NCI-H1092 (cell line): ENCODE measurements at places on chromosomes 4 and X.
A peak's percentile ranks its signal among the peaks of the same experiment; 100 is the strongest.

- DNase-seq = no peak
These were observed 94.8 kb downstream of the ADGRL3 start for GRCh38 chr4:61294936-61295335.

DNA sequence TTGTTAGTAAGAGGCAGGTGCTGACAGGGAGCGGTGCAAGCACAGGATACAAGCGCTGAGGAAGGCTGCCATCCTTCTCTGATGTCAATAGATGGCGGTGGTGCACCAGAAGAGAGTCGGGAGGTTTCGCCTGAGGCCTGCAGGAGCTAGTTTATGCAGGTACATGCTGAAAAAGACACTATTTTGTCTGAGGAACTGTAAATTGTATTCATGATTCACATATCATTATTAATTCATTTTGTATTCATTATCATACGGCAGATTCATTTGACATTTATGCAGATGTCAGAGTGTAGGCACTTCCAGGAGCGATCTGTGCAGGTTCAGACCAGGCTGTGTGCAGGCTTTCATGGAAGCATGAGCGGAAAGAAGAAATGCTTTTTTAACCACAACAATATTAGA is 824.0 kb downstream of the STIM2 start:
- DNase-seq = peak; percentile 35

- no peak for DNase-seq
These were observed 22.6 kb downstream of the MND1 start for GRCh38 chr4:153367092-153367491.

DNA sequence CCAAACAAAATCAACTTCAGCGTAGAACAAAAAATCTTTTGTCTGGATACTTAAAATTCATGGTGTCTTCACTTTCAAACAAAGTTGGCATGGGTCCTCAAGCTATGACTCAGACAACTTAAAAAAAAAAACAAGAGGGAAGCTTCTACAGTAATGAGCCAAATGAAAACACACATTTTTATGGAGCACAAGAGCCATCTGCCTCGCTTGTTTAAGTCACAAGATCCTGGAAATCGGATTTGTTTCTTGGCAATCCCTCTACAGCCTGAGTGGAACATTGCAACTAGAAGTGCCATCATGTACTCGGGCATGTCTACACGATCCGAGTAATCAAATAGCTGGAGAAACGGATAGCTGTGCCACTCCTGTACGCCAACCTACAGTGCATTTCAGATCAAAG is 22.6 kb downstream of the LAMP2 start:
- DNase-seq = no peak

DNA sequence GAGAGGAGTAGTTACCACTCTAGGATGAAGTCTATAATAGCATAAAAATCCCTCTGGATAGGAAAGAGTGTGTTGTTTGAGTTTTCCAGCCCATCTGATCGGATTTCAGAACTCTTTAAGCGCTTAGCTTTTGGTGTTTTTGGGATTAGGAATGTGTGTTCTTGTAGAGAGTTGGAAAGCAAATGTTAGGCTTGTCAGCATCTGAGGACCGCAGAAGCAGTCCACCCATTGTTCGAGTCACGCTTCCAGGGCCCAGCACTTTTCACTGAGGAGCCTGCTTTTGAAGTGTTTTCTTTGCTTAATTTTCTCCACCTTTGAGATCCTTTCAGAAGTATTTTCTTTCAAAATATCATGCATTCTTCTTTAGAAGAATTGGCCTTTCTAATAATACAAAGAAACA is 306.2 kb downstream of the TENM3 start:
- no peak for DNase-seq

DNA sequence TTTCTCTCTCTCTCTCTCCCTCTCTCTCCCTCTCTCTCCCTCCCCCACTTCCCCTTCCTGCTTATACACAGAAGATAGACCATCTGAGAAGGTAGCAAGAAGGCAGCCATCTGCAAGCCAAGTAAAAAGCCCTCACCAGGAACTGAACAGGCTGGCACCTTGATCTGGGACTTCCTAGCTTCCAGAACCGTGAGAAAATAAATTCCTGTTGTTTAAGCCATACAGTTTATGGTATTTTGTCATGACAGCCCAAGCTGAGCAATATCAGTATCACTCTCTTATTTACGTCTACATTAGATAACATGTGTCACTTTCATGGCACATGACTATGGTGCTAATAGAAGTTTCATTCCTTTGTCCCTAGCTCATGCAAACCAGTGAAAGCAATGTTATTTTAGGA is 581.1 kb downstream of the INPP4B start:
- no peak for DNase-seq

GRCh38 chrX:37686996-37687395 is 1.4 kb downstream of the XK start:
- no peak for DNase-seq

GRCh38 chr4:52431410-52431809 is 227.7 kb downstream of the USP46 start:
- DNase-seq = no peak

DNA sequence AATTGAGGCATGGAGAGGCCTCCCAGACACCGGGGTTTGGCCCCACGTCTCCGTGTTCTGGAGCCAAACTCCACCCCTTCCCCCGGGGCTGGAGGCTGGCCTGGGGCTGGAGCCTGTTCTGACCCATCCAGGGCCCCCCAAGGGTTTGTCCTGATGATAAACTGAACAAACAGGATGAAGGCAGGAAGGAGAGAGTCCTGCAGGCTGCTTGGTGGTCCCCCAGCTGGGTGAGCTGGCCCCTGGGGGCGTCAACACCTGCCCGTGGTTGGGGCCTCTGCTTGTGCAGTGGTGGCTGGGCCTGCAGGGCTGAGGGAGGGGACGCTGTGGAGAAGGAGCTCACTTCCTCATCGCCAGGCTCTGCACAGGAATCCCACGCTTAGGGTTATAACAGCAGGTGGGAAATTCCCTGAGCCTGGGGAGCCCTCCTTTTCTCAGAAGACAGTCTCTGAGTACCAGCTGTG is 2.3 kb downstream of the SH3TC1 start:
- no peak for DNase-seq

DNA sequence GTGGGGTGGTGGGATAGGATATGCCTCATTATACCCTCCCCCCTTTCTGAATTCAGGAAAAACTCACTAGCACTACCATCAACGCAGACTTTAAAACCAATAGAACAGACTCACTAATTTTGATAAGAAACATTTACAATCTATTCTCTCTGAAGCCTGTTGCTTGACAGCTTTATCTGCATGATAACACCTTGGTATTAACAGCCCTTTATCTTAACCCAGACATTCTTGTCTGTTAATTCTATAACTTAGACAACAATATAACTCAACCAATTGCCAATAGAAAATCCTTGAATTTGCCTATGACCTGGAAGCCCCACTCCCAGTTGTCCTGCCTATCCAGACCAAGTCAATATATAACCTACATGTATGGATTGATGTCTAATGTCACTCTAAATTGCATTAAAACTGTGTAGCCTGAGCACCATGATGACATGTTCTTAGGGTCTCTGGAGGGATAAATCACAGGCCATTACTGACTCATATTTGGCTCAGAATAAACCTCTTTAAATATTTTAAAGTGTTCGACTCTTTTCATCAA is 1.5 kb upstream of the UGT2A3 start:
- no peak for DNase-seq

DNA sequence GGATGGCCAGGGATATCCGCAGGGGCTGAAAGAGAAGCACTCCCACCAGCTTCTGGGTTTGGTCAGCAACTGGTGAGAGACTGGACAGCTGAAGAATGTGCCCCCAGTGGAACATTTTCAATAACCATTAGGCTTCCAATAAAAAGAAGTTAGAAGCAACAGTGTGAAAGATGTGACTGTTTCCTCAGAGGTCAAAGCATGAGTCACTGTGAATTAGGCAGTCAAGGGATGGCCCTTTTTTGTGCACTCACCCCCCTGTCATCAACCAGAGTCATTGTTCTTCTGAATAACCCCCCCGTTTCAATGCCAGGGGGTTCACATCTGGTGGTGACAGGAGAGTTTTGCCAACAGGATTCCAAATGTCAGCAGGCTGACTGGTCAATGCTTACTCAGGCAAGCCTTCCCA is 74.6 kb upstream of the SH3RF1 start:
- no peak for DNase-seq

DNA sequence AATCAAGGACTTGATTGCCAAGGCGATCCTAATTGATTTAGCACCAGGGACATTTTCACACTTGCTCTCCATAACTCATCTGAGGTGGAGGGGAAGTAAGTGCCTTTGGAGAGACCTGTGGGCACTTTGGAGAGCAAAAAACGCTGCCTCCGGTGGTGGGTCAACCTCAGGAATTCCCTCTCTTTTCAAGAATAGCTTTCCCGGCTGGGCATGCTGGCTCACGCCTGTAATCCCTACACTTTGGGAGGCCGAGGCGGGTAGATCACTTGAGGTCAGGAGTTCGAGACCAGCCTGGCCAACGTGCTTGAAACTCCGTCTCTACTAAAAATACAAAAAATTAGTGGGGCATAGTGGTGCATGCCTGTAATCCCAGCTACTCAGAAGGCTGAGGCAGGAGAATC is 49.2 kb downstream of the PRPS1 start:
- DNase-seq = no peak

DNA sequence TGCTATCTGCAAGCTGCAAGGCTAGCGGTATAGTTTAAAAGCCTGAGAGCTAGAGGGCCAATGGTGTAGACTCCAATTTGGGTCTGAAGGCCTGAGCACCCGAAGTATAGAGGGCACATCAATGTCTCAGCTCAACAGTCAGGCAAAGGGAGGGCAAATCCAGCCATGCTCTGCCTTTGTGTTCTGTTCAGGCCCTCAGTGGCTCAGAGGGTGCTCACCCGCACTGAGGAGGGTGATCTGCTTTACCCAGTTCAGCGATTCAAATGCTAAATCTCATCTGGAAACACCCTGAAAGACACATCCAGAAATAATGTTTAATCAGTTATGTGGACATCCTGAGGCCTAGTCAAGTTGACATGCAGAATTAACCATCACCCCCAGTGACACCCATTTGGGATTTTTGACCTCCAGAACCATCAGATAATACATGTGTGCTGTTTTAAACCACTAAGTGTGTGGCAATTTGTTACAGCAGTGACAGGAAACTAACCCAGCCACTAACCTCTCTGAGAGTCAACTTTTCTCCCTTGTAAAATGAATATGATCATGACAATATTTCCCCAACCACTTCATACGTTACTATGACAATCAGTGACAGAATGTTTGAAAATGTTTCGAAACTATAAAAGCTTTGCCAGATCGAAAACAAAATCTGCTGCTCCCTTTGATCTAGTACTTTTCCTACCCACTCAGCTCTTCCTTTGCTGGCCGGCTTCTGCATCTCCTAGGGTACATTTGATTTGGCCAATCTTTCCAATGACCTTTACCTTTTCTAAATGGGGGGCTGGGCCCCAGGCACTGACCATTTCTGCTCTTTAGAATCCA is 8.4 kb upstream of the TBL1X start:
- DNase-seq = no peak

- no peak for DNase-seq
These were observed 75.3 kb upstream of the GRIA3 start for GRCh38 chrX:123108513-123109427.

DNA sequence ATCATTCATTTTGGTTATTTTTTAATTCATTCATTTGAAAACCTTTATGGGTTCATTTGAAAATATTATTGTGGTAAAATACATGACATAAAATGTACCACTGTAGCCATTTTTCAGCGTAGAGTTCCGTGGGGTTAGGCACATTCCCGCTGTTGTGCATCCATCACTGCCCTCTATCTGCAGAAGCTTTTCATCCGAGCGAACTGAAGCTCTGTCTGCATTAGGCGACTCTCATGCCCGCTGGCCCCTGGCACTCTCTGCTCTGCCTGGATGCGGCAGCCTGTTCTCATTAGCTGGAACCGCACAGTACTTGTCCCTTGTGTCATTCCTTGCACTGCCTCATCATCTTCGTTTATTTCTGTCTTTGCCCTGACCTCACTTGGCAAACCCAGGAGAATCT is 17.5 kb downstream of the CFAP99 start:
- no peak for DNase-seq

GRCh38 chrX:153371256-153371655 is 29.9 kb downstream of the PNMA6E start:
- no peak for DNase-seq

- DNase-seq = no peak
These were observed 378.8 kb downstream of the BCOR start for GRCh38 chrX:39718981-39719380.

- DNase-seq = no peak
These were observed 118.0 kb downstream of the SLC4A4 start for GRCh38 chr4:71456841-71457240.

DNA sequence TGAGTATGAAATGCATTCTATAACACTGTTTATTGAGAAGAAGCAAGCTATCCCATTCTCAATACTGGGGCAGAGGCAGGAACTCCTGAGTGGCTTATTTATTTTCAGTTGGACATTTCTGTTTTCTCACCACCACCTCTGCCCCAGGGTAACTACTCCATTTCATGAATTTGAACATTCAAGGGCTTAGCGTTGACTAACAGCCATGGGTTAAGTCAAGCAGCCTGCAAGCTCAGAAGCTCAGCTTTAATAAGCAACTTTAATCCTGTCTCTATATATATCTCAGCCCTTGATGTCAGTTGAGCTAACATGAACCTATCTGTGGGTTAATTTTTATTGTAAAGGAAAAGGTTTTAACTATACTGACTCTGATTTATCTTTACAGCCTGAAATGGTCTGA is 93.8 kb downstream of the MBNL3 start:
- DNase-seq = no peak

GRCh38 chr4:121484633-121485032 is 103.8 kb upstream of the QRFPR start:
- no peak for DNase-seq

- no peak for DNase-seq
These were observed 1.8 kb upstream of the GPM6A start for GRCh38 chr4:175813821-175814220.

DNA sequence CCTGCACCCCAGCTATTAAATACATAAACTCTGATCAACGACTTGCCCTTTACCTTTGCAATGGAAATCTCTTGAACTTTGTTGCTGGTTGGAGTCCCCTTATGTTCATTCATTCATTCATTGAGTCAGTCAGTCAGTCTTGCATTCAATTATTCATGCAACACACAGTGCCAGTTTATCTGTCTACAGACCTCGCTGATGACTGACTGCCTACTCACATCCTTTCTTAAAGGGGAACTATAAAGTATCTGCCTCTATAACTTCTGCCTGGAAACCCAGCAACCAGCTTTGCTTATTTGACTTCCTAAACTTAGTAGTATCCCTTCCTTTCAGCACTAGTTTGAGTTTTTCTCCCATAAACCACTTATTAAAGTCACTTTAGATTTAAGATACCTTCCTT is 620.8 kb upstream of the ADGRL3 start:
- no peak for DNase-seq

DNA sequence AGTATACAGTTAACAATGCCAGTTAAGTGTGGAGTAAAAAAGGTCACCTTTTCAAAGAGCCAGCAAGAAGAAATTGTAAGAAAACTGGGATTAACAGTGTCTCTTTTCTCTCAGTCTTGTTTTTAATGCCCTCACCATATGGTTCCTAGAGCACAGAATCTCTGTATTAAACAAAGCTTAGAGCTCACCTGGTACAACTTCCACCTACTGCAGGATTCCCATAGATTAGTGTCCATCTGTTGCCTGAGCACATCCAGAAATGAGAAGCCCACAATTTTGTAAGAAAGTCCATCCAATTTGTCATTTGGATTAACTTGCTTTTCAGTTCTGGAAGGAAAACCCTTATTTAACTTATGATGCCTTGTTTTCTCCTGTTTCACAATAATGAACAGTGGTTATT is 1037.1 kb downstream of the STPG2 start:
- DNase-seq = no peak

GRCh38 chrX:72421797-72422196 is 116.1 kb upstream of the CITED1 start:
- DNase-seq = no peak
